NCI-H82 (cell line): ENCODE measurements at places on chromosomes 6 and 20.

GRCh38 chr20:4064144-4064909 lies 49.0 kb upstream of the RNF24 start:
- DNase-seq = no peak

DNA sequence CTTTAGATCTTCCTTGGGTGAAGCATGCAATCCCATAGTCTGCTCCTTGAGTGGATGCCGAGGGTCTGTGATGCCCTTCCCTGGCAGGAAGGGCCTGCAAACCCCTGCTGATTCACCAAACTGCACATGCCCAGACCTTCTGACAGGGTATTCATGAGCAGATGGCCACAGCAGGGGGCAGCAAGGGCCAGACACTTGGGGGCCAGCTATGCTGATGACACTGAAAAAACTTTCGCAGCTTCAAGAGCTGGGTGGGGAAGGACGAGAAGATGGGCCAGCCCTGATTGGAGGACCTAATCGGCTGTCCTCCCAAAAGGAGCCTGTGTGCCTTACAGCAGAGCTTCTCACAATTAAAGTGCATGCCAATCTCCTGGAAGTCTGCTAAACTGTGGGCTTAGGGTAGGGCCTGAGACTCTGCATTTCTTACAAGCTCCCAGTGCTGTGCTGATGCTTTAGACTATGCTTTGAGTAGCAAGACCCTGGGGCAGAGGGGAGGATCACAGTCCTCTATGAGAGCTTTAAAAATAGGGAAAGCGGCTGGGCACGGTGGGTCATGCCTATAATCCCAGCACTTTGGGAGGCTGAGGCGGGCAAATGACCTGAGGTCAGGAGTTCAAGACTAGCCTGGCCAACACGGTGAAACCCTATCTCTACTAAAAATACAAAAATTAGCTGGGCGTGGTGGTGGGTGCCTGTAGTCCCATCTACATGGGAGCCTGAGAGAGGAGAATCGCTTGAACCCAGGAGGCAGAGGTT lies 15.2 kb upstream of the GDAP1L1 start:
- DNase-seq = peak; percentile 16

- DNase-seq = peak; percentile 83
Measured at GRCh38 chr6:112086744-112087135, 542 bp downstream of the TUBE1 start.

DNA sequence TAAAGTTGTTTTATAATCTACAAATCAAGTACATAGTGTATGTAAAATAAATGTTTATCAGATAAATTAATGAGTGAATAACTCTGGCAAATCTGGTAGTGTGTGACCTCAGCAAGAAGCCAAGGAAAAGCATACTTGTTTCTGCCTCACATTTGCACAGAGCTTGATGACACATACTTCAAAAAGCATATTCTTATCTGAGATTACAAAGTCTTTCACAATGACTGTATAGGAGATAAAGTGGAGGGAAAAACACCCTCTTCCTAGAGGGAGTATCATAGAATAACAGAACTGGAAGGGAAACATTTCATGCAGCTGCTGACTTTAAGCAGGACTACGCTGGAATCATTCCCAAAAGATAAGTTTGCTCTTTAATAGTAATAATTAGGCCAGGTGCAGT lies 28.1 kb upstream of the AKAP7 start:
- DNase-seq = no peak

DNA sequence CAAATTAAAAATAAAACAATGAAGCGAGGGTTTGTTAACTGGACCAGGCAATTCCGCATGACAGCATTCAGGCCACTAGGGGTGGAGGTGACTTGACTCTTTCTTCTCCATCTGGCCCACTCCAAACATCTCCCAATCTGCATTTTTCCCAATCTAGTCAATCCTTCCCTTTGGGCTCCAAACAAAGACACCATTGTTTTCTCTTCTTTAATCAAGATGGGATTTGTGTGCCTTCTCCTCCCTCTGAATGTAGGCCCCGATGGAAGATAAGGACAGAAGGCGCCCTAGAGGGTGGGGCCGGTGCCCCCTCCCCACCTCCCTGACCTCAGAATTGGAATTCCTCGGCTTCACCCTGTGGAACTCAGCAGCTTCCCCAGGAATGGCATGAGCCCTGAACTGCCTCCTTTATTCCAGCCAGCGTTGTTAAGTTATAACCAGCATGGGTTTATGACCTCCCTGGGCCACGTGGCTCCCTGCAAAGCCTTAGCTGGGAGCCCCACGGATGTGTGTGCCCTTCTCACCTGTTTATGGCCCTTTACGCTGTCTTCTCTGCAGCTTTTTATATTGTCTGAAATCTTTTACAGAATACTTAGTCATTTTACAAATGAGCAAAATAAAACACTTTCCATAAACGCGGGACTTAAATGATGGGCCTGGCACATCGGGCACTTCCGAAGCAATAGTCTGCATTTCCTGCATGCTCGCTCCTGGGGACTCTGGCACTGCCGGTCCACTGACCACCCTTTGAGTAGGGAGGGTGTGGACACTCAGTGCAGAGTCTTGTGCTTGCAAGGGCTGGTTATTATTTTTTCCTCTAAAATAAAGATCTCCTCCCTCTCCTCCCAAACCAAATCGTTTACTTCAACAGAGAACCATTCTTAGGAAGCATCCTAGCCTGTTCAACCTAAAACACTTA lies 24.5 kb downstream of the OVOL2 start:
- DNase-seq = peak; percentile 5
